HTR-8/SVneo (cell line): ENCODE measurements at places on chromosomes 5 and 9.
A peak's percentile ranks its signal among the peaks of the same experiment; 100 is the strongest.

DNA sequence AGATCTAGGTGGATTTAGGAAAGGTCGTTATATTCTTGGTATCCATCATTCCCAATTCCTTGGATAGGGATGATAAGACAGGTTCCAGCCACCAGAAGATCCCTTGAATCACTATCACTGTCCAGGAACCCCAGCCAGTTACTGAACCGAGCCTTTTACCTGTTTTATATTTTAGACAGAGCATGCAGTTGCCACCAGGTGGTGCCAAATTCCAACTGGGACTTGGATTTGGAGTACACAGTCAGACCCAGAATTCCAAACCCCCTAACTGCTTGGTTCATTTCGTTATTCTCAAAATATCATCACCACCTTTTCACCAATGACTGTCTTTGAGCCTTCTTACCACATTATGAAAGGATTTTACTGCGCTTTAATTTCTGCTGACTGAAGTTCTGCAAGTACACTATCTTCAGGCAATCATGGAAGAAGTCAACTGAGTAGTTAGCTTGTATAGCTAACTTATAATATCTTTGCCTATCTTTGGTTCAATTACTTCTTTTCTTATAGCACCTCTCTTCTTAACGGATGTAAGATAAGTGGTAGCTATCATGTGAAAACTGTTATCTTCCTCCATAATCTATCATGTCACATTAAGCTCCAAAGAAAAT lies 191.8 kb downstream of the PRR16 start:
- DNase-seq = no peak

DNA sequence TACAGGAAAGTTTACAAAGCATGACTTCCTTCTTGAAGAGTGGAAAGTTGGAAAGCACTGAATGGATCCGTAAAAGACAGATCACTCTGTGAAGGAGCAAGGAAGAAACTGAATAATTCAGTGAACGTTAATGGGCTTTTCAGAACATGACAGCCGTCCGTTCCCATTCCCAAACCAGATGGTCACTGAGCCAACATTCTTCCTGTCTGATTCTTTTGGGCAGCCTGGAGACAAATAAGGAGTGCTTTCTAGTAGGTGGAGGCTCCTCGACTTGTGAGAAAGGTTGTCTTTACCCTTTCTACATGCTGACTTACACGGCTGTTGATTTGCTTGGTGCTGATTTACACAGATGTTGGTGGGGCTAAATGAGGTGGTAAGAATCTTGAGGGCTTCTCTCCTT lies 51.0 kb upstream of the PAPPA start:
- no peak for DNase-seq

DNA sequence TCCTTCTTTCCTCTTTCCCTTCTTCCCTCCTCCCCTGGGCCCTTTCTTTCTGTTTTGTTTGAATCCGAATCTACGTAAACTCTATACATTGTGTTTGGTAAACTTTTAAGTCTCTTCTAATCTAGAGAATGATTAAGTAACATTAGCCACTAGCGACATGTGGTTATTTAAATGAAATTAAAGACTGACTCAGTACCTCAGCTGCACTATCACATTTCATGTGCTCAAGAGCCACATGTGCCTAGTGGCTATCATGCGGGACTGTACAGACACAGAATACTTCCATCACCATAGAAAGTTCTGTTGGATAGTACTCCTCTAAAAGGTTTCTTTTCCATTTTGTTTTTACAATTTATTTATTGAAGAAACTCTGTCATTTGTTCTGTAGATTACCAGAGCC lies 29.0 kb downstream of the DCTN4 start:
- no peak for DNase-seq

DNA sequence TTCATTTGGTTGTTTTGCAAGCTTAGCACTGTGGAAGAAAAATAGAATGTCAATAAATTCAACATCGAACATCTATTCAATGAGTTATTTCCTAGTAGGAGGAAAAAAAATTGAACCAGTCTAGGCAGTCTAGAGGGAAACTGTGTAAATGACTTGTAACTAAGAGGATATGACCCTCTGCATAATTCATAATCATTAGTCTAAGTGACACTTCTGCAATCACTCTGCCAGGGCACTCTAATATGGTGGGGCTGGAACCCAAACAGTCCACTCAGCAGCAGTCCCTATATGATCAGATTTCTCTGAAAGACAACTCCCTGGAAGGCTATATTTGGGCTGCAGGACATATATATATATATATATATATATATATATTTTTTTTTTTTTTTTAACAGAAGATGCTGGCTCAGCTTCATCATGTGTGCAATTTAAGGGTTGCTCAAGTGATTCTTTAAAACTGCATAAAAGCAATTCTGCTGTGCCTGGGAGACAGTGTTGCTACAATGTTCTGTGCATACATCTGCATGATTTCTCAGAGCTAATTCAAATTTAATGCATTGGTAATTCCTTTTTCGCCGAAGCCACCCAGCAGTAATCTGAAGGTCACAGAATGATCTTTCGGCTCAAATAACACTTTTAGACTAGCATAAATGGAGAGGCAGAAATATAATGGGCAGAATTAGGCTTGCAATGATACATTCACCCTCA lies 482.1 kb upstream of the ZNF608 start:
- no peak for DNase-seq

GRCh38 chr5:106976363-106976762 lies 694.4 kb downstream of the EFNA5 start:
- DNase-seq = no peak

DNA sequence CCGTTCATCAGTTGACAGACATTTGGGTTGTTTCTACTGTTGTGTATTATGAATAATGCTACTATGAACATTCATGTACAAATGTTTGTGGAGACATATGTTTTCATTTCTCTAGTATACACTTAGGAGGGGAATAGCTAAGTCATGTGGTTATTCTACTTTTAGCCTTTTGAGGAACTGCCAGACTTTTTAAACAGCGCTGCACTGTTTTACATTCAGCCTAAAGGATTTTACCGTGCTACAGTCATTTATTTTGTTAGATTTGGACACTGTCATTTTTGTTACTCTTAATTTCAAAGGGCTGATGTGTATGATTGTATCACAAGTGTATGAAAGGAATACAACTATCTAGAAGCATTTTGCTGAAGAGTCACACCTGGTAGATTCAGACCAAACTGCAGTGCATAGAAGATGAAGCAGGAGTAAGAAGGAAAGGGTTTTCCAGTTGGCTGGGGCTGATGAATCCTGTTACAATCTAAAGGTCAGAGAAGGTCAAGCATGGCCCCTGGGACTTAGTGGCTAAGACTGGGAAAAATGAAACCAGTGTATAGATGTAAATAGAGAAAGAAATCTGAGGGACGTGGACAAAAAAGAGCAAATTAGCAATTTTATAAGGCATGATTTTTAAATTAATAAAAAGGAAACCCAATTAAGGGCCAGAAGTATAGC lies 509.7 kb downstream of the PSAT1 start:
- DNase-seq = no peak

GRCh38 chr5:134586866-134587524 lies 45.6 kb downstream of the SAR1B start:
- peak; percentile 84 for DNase-seq

DNA sequence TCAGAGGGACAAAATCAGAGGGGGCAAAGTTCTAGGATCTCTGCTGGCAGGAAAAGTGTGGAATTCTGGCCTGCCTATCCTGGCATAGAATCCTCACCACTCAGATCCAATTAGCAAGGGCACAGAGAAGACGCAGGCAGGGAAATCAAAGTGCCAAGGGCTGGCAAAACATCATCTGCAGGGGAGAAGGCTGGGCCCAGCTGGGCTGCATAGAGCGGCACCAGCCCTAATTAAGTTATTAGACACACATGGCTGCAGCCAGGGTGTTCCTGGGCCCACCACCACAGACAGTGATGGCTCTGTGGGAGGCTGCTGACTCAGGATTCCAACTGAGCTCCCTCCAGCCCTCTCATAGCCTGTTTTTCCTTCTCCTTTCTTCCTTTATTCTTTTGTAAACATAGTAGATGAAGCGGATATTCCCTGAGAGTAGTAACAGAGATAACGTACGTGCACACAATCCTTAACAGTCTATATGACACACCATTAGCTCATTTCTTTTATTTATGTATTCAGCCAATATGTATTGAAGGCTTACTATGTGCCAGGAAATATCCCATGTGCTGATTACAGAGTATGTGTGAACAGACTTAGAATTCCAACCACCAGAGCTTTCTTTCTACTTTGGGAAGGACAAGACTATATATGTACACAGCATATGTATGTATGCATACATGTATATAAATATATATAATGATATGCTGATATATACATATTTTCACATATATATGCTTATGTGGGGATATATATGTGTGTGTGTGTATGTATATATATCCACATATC lies 236.1 kb downstream of the ASTN2 start:
- no peak for DNase-seq

DNA sequence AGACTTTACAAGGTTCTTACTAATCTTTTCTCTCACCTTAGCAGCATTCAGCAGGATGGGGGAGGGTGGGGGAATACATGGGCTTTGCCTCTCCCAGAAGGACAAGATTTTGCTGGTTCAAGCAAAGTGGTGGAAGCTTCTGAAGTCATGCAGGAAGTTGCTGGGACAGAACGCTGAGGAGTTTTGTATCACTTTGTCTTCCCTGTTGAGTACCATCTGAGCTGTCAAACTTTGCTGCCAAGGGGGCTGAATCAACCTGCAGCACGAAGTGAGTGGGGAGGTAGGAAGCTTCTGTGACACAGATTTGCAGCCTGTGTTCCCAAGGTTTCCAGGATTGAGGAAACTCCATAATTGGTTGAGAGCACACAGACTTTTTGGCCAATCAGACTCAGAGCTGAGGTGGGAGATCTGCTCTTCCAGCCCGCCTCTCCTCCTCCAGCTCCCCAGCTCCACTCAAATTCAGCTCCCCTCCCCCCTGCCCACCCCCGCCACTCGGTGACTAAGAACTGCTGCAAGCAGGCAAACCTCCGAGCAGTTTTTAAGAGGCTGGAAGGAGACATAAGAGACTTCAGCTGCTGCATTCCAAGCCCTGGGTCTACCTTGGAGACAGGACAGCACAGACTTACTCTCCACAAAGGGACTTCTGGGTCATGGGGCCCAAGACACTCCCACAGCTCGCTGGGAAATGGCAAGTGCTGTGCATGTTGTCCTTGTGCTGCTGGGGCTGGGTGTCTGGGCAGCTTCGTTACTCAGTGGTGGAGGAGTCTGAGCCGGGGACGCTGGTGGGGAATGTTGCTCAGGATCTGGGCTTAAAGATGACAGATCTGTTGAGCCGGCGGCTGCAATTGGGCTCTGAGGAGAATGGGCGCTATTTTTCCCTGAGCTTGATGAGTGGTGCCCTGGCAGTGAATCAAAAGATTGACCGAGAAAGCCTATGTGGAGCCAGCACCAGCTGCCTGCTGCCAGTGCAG lies at the start of gene PCDHGC5:
TSS of gene PCDHGC5 (plus strand) at position 491 of the 971 bp plus-strand sequence. CDS start at position 651, 160 bp downstream.
- DNase-seq = no peak

DNA sequence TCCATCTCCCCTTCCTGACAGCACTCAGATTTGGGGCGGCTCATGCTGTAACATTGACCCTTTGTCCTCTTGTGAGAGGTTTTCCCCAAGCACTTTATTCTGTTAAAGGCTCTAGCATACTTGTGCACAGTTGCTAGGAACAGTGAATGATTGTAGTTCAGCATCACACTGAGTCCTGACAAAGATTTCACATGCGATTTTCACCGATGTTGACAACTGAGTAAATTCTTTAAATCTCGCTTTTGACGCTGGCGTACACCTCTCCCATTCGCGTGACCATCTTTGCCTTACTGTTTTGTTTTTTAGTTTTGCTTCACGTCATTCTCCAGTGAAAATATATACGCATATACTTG lies 780 bp downstream of the CDC37L1 start:
- DNase-seq = no peak

DNA sequence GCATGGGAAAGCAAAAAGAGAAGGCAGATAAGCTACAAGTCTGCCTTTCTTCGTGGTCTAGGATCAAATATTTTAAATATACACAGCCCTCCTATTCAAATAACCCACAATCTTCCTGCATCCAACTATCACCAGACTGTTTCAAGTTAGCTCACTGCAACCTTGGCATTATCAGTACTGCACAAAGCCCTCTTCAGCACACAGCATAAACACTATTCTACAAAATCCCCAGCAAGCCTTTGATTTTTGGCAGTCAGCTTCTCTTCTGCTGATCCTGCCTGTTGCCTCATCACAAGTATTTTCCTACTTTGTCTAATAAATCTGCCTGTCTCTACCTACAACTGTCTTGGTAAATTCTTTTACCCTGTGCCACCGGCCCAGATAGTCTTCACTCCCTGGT lies 142.9 kb downstream of the COX7C start:
- no peak for DNase-seq

- DNase-seq = no peak
Observed at GRCh38 chr9:107703651-107704050, 214.1 kb upstream of the KLF4 start.

DNA sequence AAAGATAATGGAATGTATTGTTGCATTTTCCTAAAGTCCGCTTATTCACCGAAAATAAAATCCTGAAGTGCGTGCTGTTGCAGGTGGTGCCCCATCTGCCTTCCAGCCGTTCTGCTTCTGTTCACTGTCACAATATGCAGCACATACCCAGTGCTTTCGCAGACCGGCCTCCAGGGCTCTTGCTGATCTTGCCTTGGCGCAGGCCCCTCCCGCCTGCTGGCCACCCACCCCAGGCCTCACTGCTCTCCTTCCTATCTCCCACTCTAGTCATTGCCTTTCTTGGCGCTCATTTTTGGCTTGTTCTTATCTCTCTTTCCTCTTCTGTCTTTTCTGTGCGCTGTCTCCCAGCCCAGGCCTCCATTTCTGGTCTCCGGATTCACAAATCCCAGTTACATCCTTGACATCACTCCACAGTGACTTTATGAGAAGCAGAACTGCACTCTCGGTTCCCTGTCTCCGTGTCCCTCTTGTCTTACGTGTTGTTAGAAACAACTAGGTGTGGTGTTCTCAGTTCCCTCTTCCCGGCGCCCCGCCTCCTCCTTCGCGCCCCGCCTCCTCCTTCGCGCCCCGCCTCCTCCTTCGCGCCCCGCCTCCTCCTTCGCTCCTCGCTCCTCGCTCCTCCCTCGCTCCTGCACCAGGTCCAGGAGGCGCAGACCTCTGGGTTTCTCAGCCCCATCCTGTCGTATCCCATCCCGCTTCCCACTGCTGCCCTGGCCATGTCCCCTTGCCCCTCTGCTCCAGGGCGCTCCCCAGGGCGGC lies 201.7 kb upstream of the OTULINL start:
- no peak for DNase-seq

DNA sequence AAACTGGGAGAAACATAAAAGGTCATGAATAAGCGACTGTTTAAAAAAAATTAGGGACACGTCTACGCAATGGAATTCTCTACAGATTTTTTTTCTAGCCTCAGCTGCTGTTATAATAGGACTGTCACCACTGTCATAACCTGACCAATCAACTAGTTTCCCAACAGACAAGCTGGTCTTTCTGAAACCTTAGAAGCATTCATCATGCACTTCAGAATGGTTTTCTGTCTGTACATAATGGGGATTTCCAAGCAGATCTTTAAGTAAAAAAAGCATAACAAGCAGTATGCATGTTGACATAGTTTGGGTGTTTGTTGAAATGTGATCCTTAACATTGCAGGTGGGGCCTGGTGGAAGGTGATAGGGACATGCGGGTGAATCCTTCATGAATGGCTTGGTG lies 58.3 kb upstream of the SEMA6A start:
- no peak for DNase-seq
